ENCODE measurements at places on chromosomes 2 and 18.
A peak's percentile ranks its signal among the peaks of the same experiment; 100 is the strongest.

GRCh38 chr2:149924028-149924427 lies 336.5 kb upstream of the MMADHC start:
- DNase-seq = no peak

DNA sequence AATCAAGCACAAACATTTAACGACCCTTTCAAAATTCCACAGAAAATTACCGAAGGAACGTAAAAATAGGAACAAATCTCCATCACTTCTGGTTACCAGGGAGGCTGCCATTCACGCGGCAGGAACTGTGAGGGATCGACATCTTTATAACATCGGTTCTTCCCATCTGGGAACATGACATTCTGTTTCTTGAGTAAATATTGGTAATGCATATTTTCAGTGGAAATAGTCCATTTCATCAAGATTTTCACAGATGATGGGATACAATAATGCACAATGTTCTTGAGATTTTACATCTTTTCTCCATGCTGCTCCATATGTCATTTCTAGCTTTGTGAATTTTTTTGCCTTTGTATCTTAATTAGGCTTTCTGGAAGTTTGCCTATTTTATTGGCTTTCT lies 10.0 kb downstream of the ADD2 start:
- DNase-seq = no peak

- DNase-seq = no peak
Measured at GRCh38 chr2:54977149-54977548, 73.1 kb downstream of the RTN4 start.

- DNase-seq = no peak
Measured at GRCh38 chr2:109172556-109173105, 43.6 kb downstream of the SH3RF3 start.

GRCh38 chr2:137387044-137387443 lies 577.2 kb upstream of the HNMT start:
- DNase-seq = no peak

- no peak for DNase-seq
Measured at GRCh38 chr18:27549335-27550039, 364.4 kb upstream of the CHST9 start.

DNA sequence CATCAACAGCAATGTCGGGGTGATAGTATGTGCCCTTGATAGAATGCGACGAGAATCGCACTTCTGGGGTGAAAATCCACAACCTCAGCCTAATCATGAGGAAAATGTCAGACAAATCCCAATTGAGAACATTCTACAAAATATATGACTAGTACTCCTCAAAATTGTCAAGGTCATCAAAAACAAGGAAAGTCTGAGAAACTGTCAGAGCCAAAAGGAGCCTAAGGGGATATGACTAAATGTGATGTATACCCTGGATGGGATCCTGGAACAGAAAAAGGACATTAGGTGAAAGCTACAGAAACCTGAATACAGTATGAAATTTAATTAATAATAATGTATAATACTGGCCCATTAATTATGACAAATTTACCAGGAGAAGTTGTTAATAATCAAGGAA lies 7.6 kb upstream of the CACNB4 start:
- no peak for DNase-seq

- DNase-seq = no peak
Measured at GRCh38 chr2:168988755-168989154, 42.4 kb downstream of the ABCB11 start.

GRCh38 chr2:119574864-119575263 lies 30.6 kb downstream of the CFAP221 start:
- DNase-seq = no peak

DNA sequence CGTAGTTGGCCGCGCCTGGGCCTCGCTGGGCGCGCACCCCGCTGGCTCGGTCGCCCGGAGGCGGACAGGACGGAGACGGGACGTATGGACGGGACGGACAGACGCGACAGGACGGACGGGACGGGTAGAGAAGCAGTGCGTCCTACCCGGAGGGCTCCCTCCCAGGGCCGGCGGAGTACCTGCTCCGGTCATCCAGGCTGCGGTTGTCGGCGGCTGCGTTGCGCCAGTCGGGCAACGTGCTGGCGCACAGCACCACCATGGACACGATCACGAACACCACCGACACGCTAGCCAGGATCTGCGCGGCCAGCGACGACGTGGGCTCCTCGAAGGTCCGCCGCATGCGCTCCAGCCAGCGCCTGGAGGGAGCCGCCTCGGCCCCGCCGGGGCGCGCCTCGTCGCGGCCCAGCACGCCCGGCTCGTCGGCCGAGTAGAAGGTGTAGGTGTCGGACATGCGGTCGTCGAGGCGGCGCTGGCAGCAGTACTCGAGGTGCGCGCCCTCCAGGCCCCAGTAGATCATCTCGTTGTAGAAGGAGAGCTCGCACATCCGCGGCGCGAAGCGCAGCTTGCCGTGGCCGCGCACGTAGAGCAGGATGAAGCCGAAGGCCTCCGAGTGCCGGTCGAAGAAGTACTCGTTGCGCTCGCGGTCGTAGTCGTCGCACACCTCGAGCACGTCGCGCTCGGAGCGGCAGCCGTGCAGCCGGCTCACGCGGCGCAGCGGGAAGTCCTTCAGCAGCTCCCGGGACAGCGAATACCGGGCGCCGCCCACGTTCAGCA lies 903 bp downstream of the KCNG3 start:
- peak; percentile 11 for DNase-seq

- peak; percentile 36 for DNase-seq
Measured at GRCh38 chr2:171598713-171599319, 76.5 kb downstream of the CYBRD1 start.

GRCh38 chr18:32439802-32440201 lies 30.9 kb downstream of the GAREM1 start:
- DNase-seq = no peak

- DNase-seq = no peak
Measured at GRCh38 chr18:6055711-6056110, 160.4 kb upstream of the TMEM200C start.
